ENCODE measurements at places on chromosomes 7 and 10. TPM values are rescaled to one million over a fixed set of nuclear protein-coding genes. Genes with fewer than 3 reads are reported as not detected.

INMT gene
- total RNA-seq: 0.08 TPM

UBTD1 gene
- 15.8 TPM for total RNA-seq

HOXA7 gene
- total RNA-seq: 0.09 TPM

DNA sequence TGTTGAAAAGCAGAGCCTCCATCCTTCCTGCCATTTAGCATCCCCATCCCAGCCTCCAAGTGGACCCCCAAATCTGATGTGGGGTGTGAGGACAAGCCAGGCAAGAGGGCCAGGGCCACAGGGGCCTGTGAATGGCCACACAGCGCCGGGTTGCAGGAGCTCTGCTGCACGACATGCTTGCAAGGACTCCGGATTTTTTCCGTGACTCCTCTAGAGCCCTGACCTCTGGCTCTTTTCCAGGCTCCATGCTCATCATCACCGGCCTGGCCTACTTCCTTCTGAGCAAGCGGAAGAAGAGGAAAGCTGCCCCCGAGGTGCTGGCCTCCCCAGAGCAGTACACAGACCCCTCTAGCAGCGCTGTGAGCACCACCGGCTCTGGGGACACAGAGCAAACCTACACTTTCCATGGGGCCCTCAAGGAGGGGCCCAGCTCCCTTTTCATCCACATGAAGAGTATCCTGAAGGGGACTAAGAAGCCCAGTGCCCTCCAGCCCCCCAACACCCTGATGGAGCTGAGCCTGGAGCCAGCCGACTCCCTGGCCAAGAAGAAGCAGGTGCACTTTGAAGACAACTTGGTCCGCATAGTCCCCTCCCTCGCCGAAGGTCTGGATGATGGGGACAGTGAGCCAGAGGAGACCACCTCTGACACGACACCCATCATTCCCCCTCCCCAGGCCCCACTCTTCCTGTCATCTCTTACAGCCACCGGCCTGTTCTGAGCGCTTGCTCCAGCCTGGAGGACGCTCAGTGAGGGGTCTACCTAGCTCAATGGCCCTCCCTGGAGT lies 23.5 kb downstream of the TMEM72 start:
- no peaks in the 10 kb centered on the region for H3K27me3 ChIP-seq
- peak overlapping the region; percentile 69 for H3K27ac ChIP-seq
- H3K4me1 ChIP-seq: peaks cover 38% of the 10 kb centered on the region
- H3K4me3 ChIP-seq: no peak overlapping the region

- no peak overlapping the region for H3K4me3 ChIP-seq
- peaks cover under 1% of the 10 kb centered on the region for H3K36me3 ChIP-seq
- DNase-seq: no peak
- H3K27me3 ChIP-seq: no peaks in the 10 kb centered on the region
- H3K27ac ChIP-seq: no peak overlapping the region
These were observed 16.1 kb upstream of the ABCC2 start for GRCh38 chr10:99766302-99766681.

- H3K27ac ChIP-seq: no peak overlapping the region
- no peaks in the 10 kb centered on the region for H3K36me3 ChIP-seq
- DNase-seq: no peak
- peaks cover 8% of the 10 kb centered on the region for H3K27me3 ChIP-seq
These were observed 7.9 kb upstream of the NUDCD3 start for GRCh38 chr7:44498230-44498954.

- H3K27me3 ChIP-seq: peaks cover 5% of the 10 kb centered on the region
- H3K4me3 ChIP-seq: no peak overlapping the region
- DNase-seq: no peak
- 0 out of 2 replicates have a peak, but pooled peaks cover 3% of the 10 kb centered on the region for H3K4me1 ChIP-seq
These were observed 13.8 kb upstream of the PITRM1 start for GRCh38 chr10:3186368-3186767.

GRCh38 chr10:33026422-33026821 lies 68.4 kb upstream of the ITGB1 start:
- H3K4me3 ChIP-seq: no peak overlapping the region
- no peaks in the 10 kb centered on the region for H3K36me3 ChIP-seq
- DNase-seq: no peak
- no peaks in the 10 kb centered on the region for H3K4me1 ChIP-seq
- H3K27ac ChIP-seq: no peak overlapping the region

- DNase-seq: no peak
- no peaks in the 10 kb centered on the region for H3K27me3 ChIP-seq
- H3K4me1 ChIP-seq: no peaks in the 10 kb centered on the region
These were observed 13.4 kb downstream of the FEZF1 start for GRCh38 chr7:122291189-122291588.

DNA sequence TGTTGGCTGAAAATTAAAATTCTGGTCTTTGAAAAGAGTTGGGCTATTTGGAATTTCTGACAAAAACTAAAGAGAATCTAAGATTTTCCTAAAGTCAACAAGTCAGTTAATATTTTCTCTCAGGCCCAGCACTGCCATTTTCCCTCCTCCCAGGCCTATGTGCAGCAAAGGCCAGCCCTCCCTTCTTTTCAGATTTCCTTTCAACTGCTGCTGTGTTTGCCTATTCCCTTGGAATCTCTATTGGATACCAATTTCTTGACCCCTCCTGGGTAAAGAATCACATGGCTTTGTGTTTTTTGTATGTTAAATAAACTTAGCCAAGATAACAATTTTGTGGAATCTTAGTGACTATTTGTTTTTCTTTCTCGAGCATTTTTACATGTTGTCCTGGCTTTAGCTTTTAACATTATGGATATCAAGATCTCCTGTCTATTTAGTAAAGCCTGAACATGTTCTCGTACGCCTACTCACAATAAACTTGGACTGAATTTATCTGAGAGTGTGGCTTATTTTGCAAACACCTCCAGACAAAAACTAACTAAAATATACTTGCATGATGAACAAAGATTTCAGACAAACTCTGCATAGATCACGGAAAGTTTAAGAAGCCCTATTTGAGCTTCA lies 19.9 kb downstream of the MACC1 start:
- H3K27ac ChIP-seq: no peak overlapping the region
- peaks cover 17% of the 10 kb centered on the region for H3K4me1 ChIP-seq
- no peak overlapping the region for H3K4me3 ChIP-seq
- H3K27me3 ChIP-seq: no peaks in the 10 kb centered on the region

DNA sequence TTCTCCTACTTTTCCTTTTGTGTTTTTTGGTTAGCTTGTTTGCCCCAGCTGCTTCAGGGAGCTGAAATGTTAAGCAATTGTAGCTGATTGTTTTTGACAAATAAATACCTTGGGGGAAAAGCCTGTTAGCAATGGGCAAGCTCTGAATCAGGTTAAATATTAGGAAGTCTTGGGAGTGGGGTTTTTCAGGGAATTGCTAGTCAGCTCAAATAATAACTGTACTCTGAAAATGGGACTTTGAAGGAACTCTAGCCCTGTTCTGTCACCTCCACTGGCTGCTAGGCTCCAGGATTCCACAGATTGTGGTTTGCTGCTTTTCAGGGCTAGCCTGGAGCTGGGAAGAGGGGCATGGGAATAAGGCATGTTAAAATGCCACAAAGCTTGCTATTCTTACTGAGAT lies 39.5 kb downstream of the ADK start:
- H3K36me3 ChIP-seq: no peaks in the 10 kb centered on the region
- peak overlapping the region; percentile 6 for H3K4me3 ChIP-seq
- no peaks in the 10 kb centered on the region for H3K27me3 ChIP-seq
- H3K4me1 ChIP-seq: peaks cover 46% of the 10 kb centered on the region
- H3K27ac ChIP-seq: peak overlapping the region; percentile 90

GRCh38 chr7:4715410-4715776 lies 33.3 kb downstream of the FOXK1 start:
- H3K27ac ChIP-seq: no peak overlapping the region
- no peak for DNase-seq
- peaks cover 9% of the 10 kb centered on the region for H3K36me3 ChIP-seq
- H3K4me3 ChIP-seq: no peak overlapping the region
- H3K27me3 ChIP-seq: no peaks in the 10 kb centered on the region

Data from SJSA1 (cell line).